ENCODE measurements at places on chromosomes 13 and 19.

DNA sequence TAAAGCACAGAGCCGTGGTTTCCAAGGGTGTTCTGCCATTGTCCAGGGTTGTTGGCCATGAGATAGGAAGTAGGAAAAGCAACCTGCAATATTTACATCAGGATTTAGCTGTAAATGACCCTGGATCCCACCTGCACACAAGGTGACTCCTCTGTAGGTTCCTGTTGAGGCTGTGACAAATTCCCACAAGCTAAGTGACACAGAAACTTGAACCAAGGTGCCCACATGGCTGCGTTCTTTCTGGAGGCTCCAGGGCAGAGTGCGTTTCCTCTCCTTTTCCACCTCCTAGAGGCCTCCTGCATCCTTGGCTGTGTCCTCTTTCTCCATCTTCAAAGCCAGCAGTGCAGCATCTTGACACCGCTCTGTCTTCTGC lies 11.9 kb downstream of the CEACAM21 start:
- no peak for DNase-seq

- DNase-seq = no peak
Observed at GRCh38 chr19:21789466-21790085, 22.2 kb upstream of the ZNF100 start.

DNA sequence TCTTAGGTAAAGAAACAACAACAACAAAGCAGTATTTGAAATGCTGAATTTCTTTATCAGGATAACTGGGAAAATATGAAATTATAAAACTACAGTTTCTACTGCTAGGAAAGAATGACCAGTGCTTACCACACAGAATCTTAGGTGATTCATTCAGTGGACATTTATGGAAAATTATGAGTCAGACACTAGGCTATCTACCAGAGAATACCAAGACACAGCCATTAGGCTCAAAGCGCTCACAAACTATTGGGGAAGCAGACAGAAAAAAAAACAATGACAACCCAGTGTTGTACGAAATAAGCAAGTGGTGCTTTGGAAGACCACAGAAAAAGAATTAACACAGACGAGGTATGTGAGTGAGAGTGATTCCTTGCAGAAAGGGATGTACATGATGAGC lies 1019.5 kb downstream of the PCDH9 start:
- peak; percentile 77 for DNase-seq

- DNase-seq = no peak
Observed at GRCh38 chr13:44362394-44363040, 11.1 kb upstream of the SERP2 start.

- DNase-seq = no peak
Observed at GRCh38 chr13:30744056-30744680, 8.8 kb downstream of the ALOX5AP start.

- no peak for DNase-seq
Observed at GRCh38 chr19:15550929-15551292, 42.6 kb downstream of the CYP4F22 start.

DNA sequence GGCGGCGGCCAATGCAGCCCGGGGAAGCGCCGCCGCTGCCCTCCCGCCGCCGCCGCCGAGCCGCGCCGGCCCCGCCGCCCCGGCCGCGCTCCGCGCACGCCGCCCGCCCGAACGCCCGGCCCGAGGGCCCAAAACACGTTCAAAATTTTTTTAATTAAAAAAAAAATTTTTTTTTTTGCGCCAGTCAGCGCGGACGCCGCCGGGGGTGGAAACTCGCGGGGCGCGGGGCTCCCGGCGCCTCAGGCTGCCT lies 468 bp downstream of the HMGB1 start:
- DNase-seq = no peak

- no peak for DNase-seq
Observed at GRCh38 chr19:47497821-47498520, 14.0 kb upstream of the KPTN start.

DNA sequence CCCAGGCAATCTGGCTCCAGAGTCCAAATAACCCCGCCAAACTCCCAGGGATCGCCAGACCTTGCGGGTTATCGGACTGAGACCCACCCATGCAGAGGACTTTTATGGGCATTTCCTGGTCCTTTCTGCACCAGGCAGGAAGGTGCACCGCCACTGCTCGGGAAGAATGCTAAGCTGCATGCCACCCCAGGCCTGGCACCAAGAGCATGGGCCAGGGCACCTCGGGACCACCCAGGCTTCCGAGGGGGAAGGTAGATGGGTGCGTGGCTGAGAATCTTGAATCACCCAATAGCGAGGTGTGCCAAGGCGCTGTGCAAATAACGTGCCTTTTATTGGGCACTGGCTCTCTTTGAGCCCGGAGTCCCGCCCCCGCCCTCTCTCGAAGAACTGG lies 422 bp upstream of the ZNF575 start:
- DNase-seq = peak; percentile 54

DNA sequence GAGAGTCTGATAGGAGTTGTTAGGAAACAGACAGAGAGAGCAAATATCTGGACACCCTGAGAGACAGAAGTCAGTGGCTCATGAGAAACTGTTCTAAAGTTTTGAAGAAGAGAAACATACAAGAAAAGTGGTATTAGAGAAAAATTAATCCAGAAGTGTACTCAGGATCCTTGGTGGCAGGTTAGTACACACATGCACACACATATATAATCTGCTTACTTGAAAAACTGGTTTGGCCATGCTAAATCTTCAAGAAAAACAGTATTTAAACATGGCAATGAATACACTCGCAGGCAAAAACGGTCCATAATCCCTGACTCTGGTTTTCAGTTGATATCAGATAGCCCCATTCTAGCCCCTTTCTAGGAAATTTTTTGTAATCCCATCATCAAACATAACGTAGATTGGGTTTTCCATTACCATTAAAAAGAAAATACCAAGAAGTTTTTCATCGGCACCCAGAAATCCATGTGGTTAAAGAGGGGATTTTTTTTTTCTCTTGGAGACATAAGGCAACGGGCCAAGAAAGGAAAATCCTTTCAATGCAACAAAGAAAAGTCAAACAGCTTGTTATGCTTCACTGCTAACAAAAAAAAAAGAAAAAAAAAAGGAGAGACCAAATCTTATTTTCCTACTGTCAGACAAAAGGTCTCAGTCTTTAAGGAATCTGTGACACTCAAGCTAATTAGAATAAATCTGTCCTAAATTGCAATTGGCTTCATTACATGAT lies 178.0 kb upstream of the MIR17HG start:
- peak; percentile 56 for DNase-seq

GRCh38 chr19:16325641-16326400 lies 1.2 kb downstream of the KLF2 start:
- DNase-seq = no peak

GRCh38 chr13:32496599-32497160 lies 41.9 kb downstream of the N4BP2L2 start:
- no peak for DNase-seq

GRCh38 chr19:42400404-42400803 lies 10.3 kb upstream of the CNFN start:
- no peak for DNase-seq

DNA sequence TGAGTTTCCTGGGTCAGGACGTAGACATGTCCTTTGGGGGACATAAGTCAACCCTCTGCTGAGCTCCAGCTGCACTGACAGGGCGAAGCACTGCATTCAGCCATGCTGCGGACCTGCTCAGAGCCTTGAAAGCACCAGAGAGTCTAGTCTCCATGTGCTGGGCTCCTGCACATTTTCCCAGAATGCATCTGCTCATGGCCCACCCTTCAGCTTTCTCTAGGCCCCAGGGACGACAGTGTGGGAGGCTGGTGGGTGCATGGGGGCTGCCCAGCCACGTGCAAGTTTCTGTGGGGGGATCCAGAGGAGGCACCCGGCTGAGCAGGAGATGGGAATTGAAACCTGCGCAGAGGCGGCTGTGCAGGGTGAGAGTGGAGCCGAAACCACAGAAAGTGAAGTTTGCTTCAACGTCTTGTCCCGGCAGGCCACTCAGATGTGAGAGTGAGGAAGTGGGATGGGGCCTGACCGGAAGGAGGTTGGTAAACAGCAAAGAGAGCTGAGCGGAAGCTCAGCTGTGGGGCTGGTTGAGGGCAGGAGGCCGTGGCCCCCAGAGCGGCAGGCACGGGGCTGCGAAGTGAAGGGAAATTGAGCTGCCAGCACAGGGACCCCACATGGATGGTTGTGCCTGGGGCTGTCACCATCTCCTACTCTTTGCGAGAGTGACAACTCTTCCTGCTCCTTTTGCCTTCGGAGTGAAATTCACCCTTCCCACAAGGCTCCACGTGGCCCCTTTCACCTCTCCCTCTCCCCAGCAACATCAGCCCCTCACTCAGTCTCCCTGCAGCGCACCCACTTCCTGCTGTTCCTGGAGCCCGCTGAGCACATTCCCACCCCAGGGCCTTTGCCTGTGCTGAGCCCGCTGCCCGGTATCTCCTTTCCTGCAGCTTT lies 11.8 kb downstream of the PGLS start:
- DNase-seq = no peak

DNA sequence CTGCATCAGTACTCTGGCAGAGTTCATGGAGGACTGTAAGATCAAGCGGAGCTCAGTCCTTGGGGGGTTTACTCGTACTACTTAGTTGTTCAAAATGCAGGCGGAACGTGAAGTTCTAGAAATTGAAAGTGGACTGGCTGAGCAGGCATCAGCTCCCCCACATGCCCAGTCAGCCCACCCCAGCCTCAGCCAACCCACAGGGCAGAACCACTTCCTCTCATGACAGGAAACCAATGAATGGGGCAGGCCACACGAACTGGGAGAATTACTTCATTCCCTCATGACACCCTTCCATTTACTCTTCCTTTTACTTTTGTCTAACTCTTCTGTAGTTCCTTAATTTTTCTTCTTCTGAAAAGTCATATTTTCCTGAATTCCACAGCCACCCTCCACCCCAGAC lies 71.9 kb downstream of the FLT1 start:
- DNase-seq = no peak

DNA sequence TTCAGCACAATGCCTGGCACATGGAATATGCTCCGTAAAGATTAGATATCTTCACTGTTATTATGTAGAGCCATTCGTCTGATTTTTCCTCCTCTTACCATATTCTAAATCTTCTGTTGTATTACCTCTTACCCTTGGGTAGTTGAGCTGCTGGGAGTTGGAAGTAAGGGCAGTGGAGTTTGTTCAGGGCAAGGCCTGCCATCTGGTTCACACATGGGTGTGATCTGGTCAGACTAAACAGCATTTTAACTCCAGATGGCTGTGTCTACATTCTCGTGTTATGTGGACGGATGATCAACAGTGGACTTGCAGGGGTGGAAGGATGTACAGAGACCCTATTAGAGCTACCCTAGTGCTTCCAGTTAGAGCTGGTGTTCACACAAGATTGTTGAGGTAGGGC lies 164.9 kb downstream of the ZIC5 start:
- DNase-seq = no peak

DNA sequence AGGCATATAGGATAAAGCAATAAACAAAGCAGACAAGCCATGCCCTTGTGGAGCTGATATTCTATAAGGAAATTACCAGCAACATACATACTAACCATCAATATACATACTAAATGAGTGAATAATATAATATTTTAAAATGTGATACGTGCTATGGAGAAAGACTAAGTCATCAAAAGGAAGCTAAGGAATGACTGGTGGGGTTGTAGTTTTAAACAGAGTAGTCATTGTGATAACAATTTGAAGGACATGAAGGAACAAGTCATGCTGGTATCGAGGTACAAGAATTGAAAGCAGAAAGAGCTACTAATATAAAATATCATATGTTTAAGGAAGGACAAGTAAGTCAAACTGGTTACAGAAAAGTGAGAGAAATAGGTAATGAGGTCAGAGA lies 894.9 kb upstream of the PCDH9 start:
- DNase-seq = no peak

DNA sequence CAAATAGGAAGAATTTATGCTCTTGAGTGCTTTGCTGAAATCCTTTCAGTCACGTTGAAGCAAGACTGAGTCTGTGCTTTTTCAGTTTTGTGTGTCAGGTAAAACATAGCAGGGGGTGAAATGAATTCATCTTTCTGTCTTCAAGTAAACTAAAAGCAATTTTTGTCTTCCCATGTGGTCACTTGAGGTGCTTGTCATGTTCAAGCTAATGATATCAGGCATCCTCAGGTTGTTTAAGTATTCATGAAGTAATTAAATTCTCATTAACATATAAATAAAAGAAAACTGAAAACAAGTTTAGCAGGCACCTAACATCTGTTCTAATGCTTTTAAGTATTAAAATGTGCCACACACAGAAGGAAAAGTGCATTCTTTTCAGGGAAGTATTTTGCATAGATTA lies 2701.3 kb downstream of the PCDH9 start:
- DNase-seq = no peak

GRCh38 chr13:99228737-99229691 lies 28.4 kb downstream of the UBAC2 start:
- no peak for DNase-seq
